T-cell (primary cell): ENCODE measurements at places on chromosomes 6 and 20.

DNA sequence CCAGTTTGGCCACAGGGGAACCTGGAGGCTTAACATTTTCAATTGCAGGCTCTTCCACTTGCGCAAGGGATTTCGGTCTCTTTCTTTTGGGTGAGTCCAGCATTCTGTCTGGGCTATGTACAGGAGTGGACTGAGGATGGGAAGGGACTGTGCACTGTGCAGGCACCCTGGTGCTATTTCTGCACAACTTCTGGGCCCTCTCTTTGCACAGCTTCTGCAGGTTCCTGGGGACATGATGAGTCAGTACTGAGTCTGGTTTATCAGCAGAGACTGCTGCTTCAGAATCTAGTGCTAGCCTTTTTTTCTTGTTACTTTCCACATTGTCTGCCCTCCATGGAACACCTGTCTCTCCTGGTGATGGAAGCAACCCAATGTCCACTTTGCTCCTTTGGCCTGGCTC, 78.5 kb upstream of the ASF1A start:
- no peak for DNase-seq

- no peak for DNase-seq
Observed at GRCh38 chr6:1514078-1514477, 95.6 kb upstream of the FOXC1 start.

GRCh38 chr6:2935566-2936291, 32.6 kb upstream of the SERPINB9 start:
- DNase-seq, result no peak

GRCh38 chr6:88008411-88008810, 39.2 kb upstream of the SPACA1 start:
- DNase-seq, result no peak

DNA sequence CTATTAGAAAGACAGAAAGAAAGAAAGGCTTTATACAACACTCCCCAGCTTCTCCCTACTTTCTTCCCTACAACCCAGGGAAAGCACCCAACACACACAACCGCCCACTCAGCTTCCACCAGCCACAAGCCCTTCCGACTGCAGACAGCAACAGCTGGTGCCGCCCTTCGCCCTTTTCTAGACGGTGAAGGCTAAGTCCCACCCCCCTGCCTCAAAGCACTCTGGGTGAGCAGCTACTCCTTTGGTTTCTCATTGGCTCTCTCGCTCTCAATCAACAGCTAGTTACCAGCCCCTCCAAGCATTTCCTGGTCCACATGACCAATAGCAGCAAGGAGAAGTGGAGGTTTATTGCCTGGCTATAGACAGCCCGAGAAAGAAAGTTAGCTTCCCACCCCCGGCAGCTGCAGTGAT, 230.1 kb upstream of the MOCS1 start:
- no peak for DNase-seq

GRCh38 chr20:23445596-23446217, 6.2 kb downstream of the CSTL1 start:
- DNase-seq, result no peak

- no peak for DNase-seq
Observed at GRCh38 chr6:73041051-73041450, 184.2 kb downstream of the KHDC1L start.
